ENCODE measurements at places on chromosomes 7 and 10.

- no peak for DNase-seq
These were observed 126.7 kb downstream of the TNS3 start for GRCh38 chr7:47454974-47455871.

DNA sequence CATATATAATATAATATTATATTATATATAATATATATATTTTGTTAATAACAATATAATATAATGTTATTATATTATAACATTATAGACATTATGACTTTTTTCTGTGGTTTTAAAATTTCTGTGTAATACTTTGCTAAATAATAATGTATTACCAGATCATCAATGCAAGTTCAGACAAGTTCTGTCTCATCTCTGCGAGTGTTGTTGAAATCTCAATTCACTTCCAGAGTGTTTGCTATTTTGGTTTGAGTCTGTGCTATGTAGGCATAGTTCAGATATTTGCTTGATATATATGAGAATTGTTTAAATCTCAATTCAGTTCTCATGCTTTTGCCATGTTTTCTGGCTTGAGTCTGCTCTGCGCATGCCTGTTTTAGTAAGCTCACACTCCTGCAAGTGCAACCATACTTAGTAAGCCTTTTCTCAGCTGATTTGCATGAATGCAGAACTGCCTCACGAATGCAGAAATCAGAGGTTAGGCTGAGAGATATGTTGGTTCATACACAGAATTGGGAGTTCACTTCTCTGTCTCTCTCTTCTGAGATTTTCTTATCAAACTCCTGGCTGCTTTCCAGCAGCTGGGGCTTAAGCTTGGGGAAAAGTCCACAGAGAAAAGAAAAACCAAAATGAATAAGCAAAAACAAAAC lies 830.2 kb upstream of the SORCS1 start:
- no peak for DNase-seq

DNA sequence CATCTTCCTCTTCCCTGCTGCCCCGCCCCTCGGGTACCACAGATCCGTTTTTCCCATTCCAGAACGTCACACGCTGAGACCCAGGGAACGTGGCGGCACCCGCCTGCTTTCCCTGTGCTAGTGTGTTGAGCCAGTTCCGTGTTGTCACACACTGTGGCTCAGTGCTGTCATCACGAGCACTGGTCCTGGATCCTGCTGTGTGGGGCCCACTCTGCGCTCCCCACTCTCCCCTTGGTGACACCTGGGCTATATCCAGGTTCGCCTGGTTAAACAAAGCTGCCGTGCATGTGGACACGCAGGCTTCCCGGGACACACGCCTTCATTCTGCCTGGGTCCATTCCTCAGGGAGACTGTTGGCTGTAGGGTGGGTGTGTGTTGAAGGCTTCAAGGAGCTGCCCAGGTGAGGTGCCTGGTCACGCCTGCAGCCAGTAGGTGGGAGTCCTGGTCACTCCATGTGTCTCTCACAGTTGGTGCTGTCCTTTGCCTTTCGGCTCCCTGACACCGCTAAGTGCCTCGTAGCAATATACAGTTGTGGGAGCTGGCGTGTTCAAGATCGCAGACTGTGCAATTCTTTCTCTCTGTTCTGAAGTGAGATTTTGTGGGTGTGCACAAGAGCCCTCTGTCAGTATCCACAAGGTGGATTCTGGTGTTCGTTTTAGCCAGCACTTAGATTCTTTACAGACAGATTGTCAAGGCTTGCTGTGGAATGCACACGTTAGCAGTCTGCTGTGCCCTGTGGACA lies 88.6 kb downstream of the INPP5A start:
- DNase-seq = no peak

DNA sequence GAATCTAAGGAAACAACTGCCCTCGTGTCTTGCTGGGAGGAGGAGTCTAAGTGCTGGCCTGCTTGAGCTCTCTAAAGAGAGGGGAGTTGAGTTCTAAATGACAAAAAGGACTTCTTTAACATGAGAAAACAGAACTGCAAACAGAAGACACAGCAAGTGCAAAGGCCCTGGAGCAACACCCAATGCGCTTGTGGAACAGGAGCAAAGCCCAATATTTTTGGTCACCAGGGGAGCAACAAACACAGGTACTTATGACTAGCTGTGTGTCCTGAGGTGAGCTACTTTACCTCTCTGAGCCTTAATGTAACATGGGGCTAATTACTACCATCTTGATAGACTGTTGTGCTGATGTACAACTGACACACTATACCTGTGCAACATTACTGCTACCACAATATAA lies 634.3 kb downstream of the PARD3 start:
- DNase-seq = no peak

- DNase-seq = no peak
These were observed 957 bp upstream of the ANKRD2 start for GRCh38 chr10:97571622-97572021.

- DNase-seq = no peak
These were observed 178.0 kb downstream of the IMMP2L start for GRCh38 chr7:111384065-111384891.

GRCh38 chr7:117871401-117871777 lies 1.9 kb downstream of the CTTNBP2 start:
- no peak for DNase-seq

DNA sequence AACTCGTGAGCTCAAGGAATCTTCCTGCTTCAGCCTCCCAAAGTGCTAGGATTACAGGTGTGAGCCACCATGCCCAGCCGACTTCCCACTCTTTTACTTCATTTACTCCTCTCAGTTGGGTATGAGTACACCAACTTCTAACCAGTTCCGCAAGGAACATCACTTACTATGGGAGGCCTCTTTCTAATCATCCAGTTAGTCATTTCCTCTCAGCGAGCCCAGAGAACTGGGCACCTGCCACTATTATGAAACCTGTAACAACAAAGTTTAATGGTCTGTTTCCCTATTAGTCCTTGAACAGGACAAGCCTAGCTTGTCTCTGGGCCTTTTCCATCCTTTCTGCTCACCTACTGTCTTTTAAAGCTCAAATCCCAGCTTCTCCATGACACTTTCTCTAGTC lies 88.8 kb downstream of the DNMBP start:
- DNase-seq = no peak

DNA sequence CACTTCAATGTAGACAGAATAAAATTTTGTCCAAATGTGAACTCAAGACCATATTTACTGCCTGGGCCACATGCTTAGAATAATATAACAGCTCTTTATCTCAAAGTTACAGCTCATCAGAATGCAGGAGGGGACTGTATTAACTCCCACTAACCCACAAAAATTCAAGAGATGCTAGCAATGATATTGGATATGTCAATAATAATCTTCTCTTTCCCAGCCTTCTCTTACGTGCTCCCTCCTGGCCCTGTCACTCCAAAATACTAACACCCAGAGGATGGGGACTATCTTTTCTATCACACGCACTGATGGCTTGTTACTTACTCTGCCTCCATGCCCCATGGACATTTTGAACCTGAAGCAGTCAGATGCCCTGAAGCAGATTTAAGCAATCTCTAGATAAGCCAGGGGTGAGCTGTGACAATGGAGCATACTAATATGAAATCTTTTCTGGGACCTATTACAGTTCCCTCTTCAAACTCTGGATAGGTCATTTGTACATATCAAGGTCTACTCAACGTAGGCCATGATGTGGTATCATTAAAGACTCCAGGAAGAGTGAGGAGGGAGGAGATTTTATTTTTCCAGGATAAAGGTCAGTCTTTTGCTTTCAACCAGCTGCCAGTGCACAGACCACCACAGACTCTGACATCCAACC lies 803.0 kb downstream of the GRM8 start:
- DNase-seq = no peak

GRCh38 chr7:52592698-52593097 lies 442.7 kb upstream of the POM121L12 start:
- DNase-seq = no peak

DNA sequence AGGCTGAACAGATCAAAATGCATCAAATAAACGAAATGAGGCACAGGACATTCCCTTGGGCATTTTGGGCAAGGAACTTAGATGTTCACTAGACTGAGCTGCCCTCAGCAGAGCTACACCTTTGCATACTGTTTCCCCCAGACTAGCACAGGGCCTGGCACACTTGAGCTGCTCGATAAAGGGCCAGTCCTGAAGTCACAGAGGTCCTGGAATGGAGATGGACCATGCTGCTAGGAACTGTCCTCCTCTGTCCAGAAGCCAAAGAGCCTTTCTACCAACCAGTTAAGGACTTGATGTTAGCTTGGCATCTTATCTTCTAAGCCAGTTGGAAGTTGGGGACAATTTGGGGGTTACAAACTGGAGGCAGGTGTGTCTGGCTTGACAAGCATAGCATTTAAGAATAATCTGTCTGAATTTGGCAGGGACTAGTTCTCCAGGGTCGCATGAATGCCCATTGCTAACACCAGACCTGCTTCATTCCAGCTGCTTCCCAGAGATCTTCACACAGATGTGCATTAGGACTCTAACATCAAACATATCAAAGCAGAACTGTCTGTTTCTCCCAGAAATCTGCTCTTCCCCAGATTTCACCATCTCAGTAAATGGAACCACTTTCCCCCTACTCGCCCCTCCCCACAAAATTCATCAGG lies 152.2 kb upstream of the PDE1C start:
- no peak for DNase-seq

DNA sequence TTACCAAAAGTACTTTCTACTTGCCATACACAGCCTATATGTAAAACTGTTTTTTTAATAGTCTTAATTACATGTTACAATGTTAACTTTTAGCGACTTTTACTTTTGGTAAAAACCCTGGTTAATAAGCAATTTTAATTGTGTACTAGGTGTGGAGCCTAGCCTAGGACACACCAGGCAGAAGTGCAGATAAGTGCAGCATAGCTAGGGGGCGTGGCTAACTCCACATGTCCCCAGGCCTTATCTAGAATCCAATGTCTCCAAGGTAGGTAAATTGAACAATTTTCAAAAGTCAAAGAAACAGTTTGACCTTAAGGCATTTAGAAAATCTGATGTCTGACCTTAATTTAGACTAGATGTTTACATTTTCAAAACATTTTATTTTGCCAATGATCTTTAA lies 858.7 kb downstream of the CCSER2 start:
- DNase-seq = no peak

GRCh38 chr7:21960922-21961321 lies 15.2 kb upstream of the CDCA7L start:
- peak; percentile 58 for DNase-seq

DNA sequence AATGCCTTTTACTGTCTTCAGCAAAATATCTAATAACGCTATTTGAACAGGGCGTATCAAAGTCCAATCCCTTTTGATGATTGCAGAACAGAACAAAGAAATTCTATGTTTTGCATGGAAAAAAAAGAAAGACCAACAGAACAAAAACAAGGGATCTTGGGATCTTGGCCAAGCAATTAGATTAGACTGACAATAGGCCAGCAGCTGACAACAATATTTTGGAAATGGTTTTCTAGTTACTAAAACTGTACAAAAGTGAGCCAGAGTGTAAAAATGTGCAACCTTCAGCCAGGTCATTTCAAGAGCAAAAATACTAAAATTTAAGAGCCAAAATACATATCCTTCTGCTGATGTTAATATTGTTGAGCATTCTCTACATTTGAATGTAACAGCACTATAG lies 716.5 kb upstream of the KCND2 start:
- DNase-seq = no peak

GRCh38 chr7:64098-64915 lies 128.1 kb upstream of the FAM20C start:
- DNase-seq = no peak

GRCh38 chr10:20616056-20616671 lies 280.9 kb downstream of the NEBL start:
- DNase-seq = no peak

DNA sequence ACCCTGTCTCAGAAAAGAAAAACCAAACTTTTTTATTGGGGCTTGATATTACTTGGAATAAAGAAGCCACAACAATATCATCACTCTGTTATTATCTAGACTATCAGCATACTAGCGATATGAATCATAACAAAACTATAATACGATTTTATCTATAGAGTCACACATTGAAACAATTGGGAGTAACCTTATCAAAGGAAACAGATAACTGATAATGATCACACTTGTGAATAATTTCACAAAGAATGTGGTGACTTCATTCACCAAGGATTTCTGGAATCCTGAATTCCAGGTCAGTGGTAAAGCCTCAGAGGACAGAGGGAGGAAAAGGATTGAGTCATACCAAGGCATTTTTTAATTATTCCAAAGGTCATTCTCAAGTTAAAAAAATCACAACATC lies 32.1 kb upstream of the NMT2 start:
- DNase-seq = peak; percentile 77

DNA sequence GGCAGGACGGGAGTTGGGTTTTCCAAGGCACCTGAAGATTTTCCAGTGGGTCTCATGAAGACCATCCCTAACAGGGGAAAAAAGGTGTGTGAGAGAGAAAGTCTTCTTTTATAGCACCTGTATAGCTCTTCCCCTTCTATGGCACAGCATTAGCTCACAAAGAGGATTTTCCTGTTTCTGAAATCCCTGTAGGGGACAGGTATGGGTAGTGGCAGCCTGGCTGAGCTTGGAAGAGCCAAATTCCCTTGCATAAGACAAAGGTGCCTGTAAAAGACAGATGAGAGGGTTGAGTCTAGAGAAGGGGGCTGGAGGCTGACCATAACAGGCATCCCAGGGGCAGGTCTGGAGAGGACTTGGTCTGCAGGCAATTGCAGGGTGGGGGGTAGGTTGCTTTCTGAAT lies 63.7 kb downstream of the COL13A1 start:
- no peak for DNase-seq

- peak; percentile 50 for DNase-seq
These were observed 59.0 kb upstream of the GTF2I start for GRCh38 chr7:74598558-74598957.

GRCh38 chr7:139900326-139900725 lies 71.3 kb downstream of the TBXAS1 start:
- no peak for DNase-seq

DNA sequence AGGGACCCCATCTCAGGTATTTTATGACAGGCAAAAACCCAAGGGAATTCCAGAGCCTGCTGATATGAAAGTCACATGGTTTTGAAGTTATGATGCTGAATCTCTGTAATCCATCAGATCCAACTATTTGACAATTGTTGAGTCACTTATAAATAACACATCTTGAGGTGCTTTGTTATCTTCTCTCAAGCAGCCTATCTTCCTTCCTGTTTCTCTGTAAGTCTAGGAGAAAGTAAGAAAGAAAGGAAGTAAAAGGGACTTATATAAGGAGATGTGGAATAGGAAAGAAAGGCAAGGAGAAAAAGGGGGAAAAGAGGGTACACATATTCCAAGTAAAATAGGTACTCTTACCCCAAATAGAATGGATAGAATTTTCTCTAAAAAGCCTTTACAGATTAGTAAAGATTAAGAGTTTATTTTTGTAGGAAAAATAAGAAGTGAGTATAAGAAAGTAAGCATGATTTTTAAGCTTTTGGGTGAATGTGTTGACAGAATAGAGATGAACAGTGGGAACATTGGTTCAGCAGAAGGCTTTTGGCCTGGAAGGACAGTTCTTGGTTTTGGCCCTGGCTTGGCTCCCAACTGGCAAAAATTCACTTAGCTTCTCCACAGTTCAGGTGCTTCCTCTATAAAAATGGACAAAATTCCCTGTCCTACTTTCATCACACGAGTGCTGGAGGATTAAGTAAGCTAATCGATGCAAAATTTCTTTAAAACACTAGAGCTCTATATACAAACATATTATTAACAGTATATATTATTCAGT lies 39.6 kb upstream of the ANK3 start:
- no peak for DNase-seq

GRCh38 chr10:72108830-72109635 lies 20.7 kb upstream of the SPOCK2 start:
- DNase-seq = no peak

Measured in HS-27A (cell line).